ENCODE measurements at places on chromosomes 5 and 9. TPM values are rescaled to one million over a fixed set of nuclear protein-coding genes. Genes with fewer than 3 reads are reported as not detected.

The NPR3 gene
- total RNA-seq, result 0.23 TPM

The CLIC3 gene
- 0.55 TPM for total RNA-seq

The DHFR gene
- 213 TPM for total RNA-seq

The PHF24 gene
- total RNA-seq, result not detected

The IL9 gene
- not detected for total RNA-seq

The LCN15 gene
- not detected for total RNA-seq

The TTC39B gene
- total RNA-seq, result 2.2 TPM

The PCDHB4 gene
- 0.25 TPM for total RNA-seq

- H3K27ac ChIP-seq, result peak overlapping the region; percentile 89
- H3K4me1 ChIP-seq, result peaks cover 24% of the 10 kb centered on the region
- H3K36me3 ChIP-seq, result no peaks in the 10 kb centered on the region
- H3K27me3 ChIP-seq, result no peaks in the 10 kb centered on the region
- DNase-seq, result peak; percentile 91
Measured at GRCh38 chr9:8733131-8733954, 933.8 kb upstream of the DMAC1 start.

DNA sequence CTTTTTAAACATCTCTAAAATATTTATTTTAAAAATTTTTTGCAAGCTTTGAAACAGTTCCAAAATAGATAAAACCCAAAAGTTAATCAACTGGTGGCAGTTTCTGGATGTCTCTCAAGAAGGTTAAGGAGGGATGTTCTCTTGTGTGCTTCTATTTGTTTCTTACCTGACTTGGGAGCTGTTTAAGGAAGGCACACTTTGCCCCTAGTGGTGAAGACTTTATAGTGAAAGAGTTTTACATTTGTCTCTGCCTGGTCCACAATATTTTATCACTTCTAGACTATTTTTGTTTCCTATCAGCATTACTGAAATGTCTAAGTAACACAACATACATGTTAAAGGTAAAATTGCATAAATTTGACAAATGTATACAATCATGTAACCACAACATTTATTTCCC lies 552.8 kb downstream of the SEMA5A start:
- H3K27ac ChIP-seq, result no peak overlapping the region
- no peaks in the 10 kb centered on the region for H3K4me1 ChIP-seq
- H3K4me3 ChIP-seq, result no peak overlapping the region
- DNase-seq, result no peak
- H3K36me3 ChIP-seq, result no peaks in the 10 kb centered on the region
- H3K27me3 ChIP-seq, result no peaks in the 10 kb centered on the region

DNA sequence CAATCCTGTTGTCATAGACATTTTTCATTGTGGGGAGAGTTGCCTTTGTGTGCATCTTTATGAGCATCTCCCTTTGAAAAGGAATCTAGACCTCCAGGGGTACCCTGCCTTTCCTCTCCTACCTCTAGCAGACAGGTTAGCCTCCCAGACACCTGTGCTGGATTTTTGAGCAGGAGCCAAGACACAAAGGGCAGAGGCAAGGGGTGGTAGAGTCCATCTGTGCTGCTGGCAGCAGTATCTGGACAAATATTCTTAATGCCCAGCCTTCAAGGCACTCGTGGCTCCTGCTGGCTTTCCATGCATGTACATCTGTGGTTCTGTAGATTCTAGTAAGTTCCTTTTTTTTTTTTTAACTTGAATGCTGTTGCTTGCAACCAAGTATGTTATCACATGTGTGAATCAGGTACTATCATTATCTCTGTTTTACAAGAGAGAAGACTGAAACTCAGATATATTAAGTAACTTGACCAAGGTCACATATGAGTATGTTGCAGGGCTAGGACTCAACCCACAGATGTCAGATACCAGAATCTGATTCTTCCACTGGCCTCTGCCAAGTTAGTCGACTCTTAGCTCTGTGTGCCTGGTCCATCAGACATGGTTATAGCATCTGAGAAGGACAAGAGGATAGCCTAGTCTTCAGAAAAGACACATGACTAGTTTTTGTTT lies 32.9 kb upstream of the GPR151 start:
- H3K4me3 ChIP-seq, result no peak overlapping the region
- DNase-seq, result no peak
- no peaks in the 10 kb centered on the region for H3K27me3 ChIP-seq
- no peaks in the 10 kb centered on the region for H3K36me3 ChIP-seq

GRCh38 chr9:16627521-16627920 lies 242.9 kb downstream of the BNC2 start:
- no peak for DNase-seq
- H3K4me3 ChIP-seq, result no peak overlapping the region
- H3K4me1 ChIP-seq, result peaks cover 46% of the 10 kb centered on the region
- H3K36me3 ChIP-seq, result no peaks in the 10 kb centered on the region
- peak overlapping the region; percentile 68 for H3K27ac ChIP-seq

- H3K27me3 ChIP-seq, result no peaks in the 10 kb centered on the region
- H3K36me3 ChIP-seq, result no peaks in the 10 kb centered on the region
- H3K4me3 ChIP-seq, result no peak overlapping the region
- H3K27ac ChIP-seq, result no peak overlapping the region
- peaks cover 2% of the 10 kb centered on the region for H3K4me1 ChIP-seq
Measured at GRCh38 chr9:78692871-78693270, 395.9 kb downstream of the PSAT1 start.

DNA sequence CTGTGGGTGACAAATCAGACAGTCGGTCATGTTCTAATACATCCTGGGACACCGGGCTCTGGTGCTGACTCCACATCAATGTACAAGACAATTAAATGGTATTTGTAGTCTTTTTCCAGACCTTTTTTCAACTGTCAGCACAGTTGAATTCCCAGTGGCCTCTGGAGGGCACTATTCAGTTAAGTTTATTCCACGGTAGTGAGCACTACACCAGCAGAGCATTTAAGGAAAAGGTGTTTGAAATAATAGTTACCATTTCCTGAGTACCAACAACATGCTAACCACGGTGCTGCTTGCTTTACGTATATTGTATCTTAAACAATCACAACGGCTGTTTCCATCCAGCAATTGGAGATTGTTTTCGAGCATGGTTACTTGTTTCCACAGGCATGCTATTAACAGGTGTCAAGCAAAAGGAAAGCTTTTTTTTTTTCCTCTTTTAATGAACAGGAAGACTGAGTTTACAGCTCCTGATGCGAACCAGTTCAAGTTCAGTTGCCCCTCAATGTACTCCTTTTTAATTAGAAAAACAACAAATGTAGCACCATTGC lies 186.7 kb downstream of the PDZD2 start:
- no peaks in the 10 kb centered on the region for H3K27me3 ChIP-seq
- H3K4me1 ChIP-seq, result no peaks in the 10 kb centered on the region
- peak; percentile 33 for DNase-seq
- H3K4me3 ChIP-seq, result no peak overlapping the region
- H3K27ac ChIP-seq, result no peak overlapping the region
- no peaks in the 10 kb centered on the region for H3K36me3 ChIP-seq

- peak; percentile 87 for DNase-seq
- H3K36me3 ChIP-seq, result no peaks in the 10 kb centered on the region
- peaks cover 70% of the 10 kb centered on the region for H3K4me1 ChIP-seq
- H3K4me3 ChIP-seq, result peak overlapping the region; percentile 42
- no peaks in the 10 kb centered on the region for H3K27me3 ChIP-seq
- peak overlapping the region; percentile 96 for H3K27ac ChIP-seq
Measured at GRCh38 chr5:124661317-124662141, 84.9 kb downstream of the ZNF608 start.

GRCh38 chr9:5819174-5819573 lies 13.7 kb downstream of the ERMP1 start:
- H3K27me3 ChIP-seq, result no peaks in the 10 kb centered on the region
- no peaks in the 10 kb centered on the region for H3K36me3 ChIP-seq
- no peak overlapping the region for H3K4me3 ChIP-seq
- H3K27ac ChIP-seq, result no peak overlapping the region
- no peaks in the 10 kb centered on the region for H3K4me1 ChIP-seq

DNA sequence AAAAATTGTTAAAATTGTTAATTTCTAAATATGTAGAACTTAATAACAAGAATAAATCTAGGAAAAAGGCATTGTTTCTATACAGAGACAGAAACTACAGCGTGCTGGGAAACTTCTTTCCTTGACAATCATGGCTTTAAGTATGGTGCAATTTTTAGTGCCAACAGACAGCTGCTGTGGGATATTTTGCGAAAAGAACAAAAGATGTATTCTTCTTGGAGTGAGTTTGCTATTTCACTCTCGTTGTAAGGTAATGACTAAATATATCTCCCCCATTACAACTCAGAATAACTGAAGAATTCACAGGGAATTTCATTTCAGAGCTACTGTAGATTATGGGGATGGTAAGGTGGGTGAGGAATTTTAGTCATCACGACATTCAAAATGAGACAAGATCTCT lies 2055.0 kb upstream of the ACO1 start:
- H3K36me3 ChIP-seq, result no peaks in the 10 kb centered on the region
- peak overlapping the region; percentile 96 for H3K27ac ChIP-seq
- no peaks in the 10 kb centered on the region for H3K27me3 ChIP-seq
- H3K4me1 ChIP-seq, result peaks cover 18% of the 10 kb centered on the region
- peak overlapping the region; percentile 26 for H3K4me3 ChIP-seq
- DNase-seq, result peak; percentile 39

DNA sequence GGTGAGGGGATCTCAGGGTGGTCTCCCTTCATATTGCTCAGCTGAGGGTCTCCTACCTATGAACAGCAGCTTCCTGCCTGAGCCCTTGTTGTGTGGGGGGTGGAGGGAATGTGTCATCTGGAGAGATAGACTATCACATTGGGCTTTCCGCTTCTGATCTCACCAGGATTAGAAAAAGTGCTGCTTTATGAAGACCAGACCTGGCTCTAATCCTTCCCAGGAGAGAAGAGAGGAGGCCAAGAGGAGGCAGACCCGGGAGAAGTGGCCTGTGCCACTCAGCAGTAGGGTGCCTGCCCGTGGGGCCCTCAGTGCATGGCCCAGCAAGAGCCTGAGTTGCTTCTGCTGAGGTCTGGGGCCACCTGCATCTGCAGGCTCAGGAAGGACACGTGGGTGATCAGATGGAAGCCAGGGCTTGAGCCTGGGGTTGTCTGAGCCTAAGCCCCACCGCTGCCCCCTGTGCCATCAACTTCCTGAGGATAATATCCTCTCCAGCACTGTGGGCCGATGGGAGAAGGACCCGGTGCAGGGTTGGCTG lies 22.1 kb upstream of the COL5A1 start:
- no peak for DNase-seq
- H3K4me1 ChIP-seq, result peaks cover 13% of the 10 kb centered on the region
- no peak overlapping the region for H3K4me3 ChIP-seq
- H3K36me3 ChIP-seq, result no peaks in the 10 kb centered on the region
- H3K27me3 ChIP-seq, result no peaks in the 10 kb centered on the region

DNA sequence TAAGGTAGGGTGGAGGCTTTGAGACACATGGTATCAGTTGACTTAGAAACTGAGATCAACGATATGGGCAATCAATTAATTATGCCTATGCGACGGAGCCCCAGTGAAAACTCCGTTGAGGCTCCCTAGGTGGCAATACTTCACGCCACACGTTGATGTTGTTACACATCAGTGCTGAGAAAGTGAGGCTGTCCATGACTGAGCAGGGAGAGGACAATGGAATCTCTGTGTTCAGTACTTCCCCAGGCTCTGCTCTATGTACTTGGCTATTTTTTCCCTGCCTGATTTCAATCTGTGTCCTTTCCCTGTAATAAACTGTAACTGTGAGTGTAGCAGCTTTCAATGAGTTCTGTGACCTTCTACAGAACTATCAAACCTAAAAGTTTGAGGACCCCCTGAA lies 211.7 kb downstream of the SNCAIP start:
- H3K4me3 ChIP-seq, result no peak overlapping the region
- no peaks in the 10 kb centered on the region for H3K36me3 ChIP-seq
- DNase-seq, result no peak
- no peaks in the 10 kb centered on the region for H3K4me1 ChIP-seq
- H3K27me3 ChIP-seq, result no peaks in the 10 kb centered on the region

DNA sequence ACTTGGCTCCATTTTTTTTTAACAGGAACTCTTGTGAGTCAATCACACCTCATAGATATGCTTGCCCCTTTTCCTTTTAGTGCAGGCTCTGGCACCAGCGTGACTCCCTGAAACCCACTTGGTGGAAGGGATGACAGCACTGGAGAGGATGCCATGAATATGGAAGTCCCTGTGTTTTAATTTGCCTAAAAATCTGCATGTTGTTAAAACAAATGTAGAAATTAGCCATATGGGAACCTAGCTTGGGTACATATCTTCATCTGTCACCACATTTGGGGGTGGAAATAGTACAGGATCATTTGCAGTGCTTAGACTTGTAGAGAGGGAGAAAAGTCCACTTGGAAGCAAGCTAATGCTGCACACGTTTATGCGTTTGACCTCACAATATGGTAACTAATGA lies 179.0 kb downstream of the EBF1 start:
- H3K27ac ChIP-seq, result no peak overlapping the region
- no peak for DNase-seq
- H3K36me3 ChIP-seq, result no peaks in the 10 kb centered on the region

GRCh38 chr9:129352146-129352865 lies 174.2 kb upstream of the IER5L start:
- H3K36me3 ChIP-seq, result no peaks in the 10 kb centered on the region
- H3K4me1 ChIP-seq, result no peaks in the 10 kb centered on the region

DNA sequence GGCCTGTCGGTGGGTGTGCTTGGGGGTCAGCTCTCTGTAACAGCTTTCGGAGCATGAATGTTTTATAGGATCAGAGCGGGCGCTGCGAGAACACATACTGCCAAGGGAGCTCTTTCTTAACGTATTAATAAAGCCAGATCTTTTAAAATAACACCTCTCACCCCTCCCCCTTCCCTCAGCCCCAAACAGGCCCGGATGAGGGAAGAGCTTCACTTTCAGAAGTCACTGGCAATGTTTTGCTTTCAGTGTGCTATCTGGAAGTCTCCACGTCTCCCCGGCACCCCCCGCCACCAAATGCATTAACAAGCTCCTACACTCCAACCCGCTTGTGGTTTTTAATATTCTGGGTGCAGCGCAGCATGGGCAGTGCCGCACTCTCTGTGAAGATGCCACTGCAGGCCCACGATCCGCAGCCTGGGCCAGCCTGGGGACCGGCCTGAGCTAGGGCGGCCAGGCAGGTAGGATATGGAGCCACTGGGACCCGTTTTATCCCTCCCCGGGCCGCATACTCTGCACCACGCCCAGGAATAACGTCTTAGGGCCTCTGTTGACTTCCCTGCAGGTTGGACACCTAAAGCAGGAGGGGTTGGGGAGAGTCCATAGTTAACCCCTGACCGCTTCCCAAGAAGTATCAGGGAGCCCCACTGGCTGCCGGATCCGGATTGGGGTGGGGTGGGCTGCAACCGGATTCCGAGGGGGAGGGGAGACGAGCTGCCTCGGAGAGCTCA lies 12.6 kb downstream of the NR2F1 start:
- H3K27me3 ChIP-seq, result no peaks in the 10 kb centered on the region
- no peaks in the 10 kb centered on the region for H3K4me1 ChIP-seq
- no peak overlapping the region for H3K4me3 ChIP-seq
- peaks cover 18% of the 10 kb centered on the region for H3K36me3 ChIP-seq
- H3K27ac ChIP-seq, result no peak overlapping the region

Measured in SJCRH30 (cell line).